ENCODE measurements at places on chromosomes 4 and X. TPM values are rescaled to one million over a fixed set of nuclear protein-coding genes. Genes with fewer than 3 reads are reported as not detected.

GRCh38 chr4:3489451-3489962 is 26.4 kb downstream of the DOK7 start:
- DNase-seq, result no peak

Gene GALNT7
- 19.1 TPM for total RNA-seq

DNA sequence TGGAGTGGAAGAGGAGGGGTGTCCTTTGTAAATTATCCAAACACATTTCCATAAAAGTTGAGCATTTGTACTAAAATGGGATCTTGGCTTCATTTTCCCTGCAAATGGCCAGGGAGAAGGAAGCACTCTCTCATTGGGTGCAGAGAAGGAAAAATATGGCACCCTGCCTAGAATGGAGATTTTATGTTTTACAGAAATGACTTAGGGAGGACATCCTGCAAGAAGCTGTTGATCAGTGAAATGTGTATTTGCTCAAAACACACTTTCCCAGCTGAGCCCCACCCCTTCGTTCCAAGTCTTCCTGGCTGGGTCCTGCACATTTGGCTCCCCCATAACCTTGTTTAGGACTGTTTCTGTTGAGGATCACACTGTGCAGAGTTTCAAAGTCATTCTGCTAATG is 213.5 kb upstream of the TAPT1 start:
- DNase-seq, result no peak

DNA sequence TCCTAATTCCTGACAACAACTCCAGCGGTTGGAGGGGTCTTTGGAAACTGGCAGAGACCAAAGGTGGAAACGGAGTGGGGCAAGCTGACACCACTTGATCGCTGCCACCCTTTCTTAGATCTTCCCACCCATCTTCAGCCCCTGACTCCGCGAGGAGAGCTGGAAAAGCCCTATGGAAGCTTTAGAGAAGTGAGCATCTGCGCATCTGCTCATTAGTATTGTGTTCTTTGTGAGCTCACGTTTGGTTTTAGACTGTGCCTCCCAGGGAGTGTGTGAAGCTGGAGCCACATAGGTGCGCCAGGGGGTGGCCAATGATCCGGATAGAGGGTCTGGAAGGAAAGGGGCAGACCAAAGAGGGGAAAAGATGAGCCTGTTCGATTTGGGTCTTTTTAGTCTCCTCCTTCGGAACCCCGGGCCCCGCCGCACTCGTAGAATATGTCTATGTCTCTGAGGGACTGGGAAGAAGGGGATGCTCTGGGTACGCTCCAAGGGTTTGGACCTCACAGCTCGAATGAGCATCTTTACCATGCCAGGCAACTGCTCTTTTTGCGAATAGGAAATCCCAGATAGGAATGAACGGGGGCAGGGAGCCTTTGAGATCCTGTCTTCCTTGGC is 578 bp upstream of the DKK2 start:
- DNase-seq, result no peak

DNA sequence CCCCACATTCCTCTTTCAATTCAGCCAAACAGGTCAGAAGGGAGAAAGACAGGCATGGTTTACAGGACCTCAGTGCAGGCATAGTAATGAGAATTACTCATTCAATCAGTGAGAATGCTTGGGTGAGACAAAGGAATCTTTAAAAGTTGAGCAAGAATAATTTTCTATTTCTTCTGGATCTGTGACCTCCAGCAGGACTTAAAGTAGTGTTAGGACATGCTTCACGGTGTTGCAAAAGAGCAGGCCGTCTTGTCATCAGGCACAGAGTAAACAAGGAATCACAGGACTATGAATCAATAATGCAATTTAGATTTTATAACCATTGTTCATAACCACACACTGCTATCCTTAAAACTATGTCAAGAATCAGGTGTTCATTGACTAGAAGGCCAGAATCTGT is 130.6 kb upstream of the GLRA2 start:
- DNase-seq, result no peak

- no peak for DNase-seq
These were observed 35.4 kb upstream of the CDKL5 start for GRCh38 chrX:18389966-18390365.

DNA sequence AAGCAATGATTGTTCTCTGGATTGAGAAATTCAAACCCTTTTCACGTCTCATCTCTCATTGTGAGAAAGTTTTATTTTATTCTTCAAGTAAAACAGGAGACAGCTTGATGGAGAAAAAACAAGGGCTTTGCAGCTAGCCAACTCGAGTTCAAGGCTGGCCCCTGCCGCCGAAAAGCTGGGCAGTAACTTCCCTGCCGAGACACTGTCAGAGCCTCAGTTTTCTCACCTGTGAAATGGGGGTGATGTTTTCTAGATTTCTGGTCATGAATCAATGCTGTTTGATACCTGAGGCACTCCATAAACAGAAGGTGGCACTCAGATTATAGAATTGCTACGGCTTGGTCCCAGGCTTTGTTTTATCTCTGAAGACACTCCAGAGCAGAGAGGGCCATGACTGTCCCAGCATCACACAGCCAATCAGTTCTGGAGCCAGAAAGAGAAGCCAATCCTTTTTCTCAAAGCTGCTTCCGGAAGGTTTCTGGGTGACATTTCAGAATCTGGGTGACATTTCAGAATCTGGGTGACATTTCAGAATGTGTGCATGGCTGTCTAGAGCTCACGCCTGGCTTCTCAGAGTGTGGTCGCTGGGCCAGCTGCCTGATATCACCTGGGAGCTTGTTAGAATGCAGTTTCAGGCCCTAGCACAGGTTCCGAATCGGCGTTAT is 33.2 kb downstream of the HMX1 start:
- DNase-seq, result no peak

GRCh38 chrX:19866626-19867410 is 20.6 kb downstream of the SH3KBP1 start:
- DNase-seq, result peak; percentile 35

Gene GABRE
- 36.3 TPM for total RNA-seq

Gene GAGE1
- total RNA-seq, result not detected

Gene POF1B
- total RNA-seq, result 3.7 TPM

DNA sequence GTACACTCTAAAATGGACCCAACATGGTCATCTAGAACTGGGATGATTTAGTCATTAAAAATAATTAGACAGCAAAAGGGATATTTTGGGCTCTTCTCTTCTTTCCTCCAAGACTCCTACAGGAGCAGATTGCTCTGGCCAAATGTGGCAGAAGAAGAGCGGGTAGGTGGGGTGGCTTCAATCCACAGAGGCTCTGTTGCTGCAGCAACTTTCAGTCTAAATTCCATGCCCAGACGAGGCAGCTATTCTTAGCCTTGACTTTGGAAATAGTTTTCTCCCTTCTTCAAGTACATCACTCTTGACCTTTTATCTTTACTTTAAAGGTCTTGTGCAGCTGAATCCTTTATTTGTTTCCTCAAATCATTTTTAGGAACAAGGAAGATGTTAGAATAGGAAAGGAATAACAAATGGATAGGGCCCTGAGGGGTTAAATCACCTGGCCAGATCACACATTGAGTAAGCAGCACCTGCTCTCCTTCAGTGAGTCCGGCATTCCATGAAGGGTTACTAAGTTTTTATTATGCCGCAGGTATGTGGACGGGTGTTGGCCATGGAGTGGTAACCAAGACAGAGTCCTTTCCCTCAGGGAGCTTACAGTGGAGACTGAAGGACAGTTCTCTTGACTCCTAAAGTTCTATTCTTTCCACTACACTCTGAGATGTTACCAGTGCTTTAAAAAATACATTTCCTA is 19.3 kb upstream of the SORBS2 start:
- no peak for DNase-seq

Gene PAGE5
- not detected for total RNA-seq
